GM18507 (cell line): ENCODE measurements at places on chromosomes 3 and 15.

- no peak for DNase-seq
These were observed 37.2 kb downstream of the BHLHE40 start for GRCh38 chr3:5016211-5017161.

- DNase-seq: no peak
These were observed 699.5 kb upstream of the CFAP20DC start for GRCh38 chr3:59749291-59749690.

- no peak for DNase-seq
These were observed 116.4 kb upstream of the HES1 start for GRCh38 chr3:194019398-194020165.

DNA sequence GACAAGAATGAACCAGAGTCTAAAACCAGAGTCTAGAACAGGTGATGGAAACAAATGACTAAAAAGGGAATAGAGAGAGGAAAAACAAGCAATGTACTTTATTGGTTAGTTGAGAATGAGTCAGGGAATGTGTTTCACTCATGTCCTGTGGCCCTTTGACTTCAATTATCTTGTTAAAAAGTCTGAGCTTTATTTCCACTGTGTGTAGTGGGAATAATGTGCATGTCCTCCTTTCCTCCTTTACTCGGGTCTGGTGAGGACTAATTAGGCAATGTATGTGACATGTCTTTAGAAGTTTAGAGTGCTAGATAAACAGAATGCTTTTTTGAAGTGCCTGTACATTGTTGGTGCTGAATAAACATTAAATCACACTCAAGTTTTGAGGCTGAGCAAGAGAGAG is 21.3 kb downstream of the LSAMP start:
- DNase-seq: no peak

DNA sequence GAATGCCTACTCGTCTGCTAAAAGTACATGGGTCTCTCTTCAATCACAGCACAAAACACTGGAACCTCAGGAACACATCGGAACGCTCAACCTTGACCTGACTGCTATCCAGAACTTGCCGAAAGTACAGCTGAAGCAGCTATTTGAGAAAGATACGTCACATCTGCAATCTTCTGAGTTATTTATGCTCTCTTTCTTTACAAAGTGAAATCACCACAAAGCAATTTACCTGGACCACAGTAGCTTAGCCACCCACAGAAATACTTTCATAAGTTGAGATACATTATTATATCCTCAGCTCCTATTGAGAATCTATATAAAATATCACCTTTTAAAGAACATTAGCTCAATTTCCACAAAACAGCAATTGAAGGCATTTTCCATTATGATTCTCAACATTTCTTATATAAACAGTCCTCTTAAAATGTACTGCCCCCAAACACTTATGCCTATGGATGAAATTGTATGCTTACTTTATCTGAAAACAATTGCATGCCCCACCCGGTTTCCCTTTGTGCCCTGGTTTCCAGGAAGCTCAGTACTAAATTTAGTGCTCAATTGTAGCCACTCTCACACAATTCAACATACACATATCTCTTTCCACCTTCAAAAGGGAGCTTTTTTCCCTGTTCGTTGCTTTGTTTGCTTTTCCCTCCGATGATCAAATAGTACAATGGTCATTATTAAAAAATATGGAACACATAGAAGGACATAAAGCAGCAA is 31.8 kb downstream of the HEG1 start:
- no peak for DNase-seq

GRCh38 chr3:50365080-50365841 is 5.9 kb upstream of the TMEM115 start:
- peak; percentile 91 for DNase-seq

GRCh38 chr3:17799312-17799711 is 56.9 kb upstream of the TBC1D5 start:
- no peak for DNase-seq

GRCh38 chr3:100970477-100970990 is 22.7 kb downstream of the ABI3BP start:
- no peak for DNase-seq

DNA sequence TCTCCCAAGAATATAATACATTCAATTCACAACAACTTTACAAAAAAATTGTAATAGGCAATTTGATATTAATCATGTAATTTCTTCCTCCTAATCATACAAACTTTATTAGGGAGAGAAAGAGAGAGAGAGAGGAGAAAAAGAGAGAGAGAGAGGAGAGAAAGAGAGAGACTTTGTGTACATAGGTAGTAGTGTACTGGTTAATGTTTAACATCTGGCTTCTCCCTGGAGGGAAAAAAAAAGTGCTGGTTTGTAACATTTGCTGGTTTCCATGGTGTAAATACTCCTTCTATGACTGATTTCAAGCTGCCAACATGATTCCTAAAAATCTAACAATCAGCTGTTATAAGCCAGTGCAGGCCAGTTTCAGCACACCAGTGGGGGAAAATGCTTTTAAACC is 98.0 kb upstream of the ARHGEF26 start:
- DNase-seq: no peak

DNA sequence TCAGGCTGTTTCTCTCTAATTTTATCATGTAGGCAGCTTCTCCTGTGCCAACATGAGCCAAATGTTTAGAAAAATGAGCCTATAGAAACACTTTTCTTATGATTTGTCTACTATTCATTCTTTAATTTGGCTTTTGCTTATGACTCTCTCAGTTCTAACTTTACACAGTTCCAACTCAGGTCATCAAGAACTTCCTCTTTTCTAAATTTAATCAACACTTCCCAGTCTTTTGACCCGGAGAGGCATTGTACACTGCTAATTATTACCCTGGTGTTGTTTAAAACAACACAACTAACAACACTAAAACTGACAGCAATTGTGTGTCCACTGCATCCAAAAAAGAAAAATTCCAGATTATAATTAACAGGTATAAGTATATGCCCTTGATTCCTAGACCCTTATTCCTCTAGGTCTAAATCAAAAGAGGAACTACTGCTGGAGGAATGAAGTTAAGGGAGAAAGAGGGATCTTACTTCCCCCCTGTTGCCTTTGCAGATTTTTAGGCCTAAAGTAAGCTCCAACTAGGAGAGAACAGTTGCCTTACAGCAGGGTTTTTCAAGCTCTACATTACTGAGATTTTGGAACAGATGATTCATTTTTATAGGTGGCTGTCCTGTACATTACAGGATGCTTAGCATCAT is 332.2 kb upstream of the GOLIM4 start:
- no peak for DNase-seq

- no peak for DNase-seq
These were observed 19.1 kb downstream of the CSRNP1 start for GRCh38 chr3:39134305-39134704.

GRCh38 chr15:72809329-72809728 is 25.8 kb upstream of the ADPGK start:
- DNase-seq: no peak

DNA sequence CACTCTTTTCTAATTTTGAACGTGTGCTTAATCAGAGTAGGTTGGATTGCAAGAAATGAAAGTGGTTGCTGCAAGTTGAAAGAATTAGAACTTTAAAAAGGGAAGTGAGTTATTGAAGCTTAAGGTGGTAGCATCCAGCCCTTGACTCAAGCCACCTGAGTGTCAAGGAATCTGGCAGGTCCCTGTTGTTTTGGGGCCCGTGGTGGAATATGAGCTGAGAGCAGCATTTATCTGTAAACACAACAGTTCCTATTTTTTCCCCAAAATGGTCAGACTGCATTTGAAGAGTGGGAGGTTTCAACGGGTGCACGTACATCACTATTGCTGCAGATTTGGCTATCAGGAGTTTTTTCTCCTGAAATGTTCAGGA is 1.7 kb downstream of the ITPR1 start:
- DNase-seq: no peak

DNA sequence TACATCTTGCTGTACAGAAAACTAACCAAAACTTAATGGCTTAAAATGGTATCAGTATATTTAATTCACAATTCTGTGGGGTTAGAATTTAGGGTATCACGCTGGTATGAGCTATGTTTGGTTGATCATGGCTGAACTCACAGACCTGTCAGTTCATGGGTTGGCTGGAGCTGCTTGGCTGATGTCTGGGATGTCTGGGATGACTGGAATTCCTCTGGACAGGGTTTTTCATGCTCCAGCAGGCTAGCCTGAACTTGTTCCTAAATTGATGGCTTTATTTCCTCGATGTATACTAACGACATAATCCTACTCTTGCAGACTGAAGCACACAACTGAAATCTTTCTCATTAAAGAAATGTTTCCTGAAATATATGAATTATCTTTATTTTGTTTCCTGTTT is 338.9 kb upstream of the GBE1 start:
- no peak for DNase-seq

DNA sequence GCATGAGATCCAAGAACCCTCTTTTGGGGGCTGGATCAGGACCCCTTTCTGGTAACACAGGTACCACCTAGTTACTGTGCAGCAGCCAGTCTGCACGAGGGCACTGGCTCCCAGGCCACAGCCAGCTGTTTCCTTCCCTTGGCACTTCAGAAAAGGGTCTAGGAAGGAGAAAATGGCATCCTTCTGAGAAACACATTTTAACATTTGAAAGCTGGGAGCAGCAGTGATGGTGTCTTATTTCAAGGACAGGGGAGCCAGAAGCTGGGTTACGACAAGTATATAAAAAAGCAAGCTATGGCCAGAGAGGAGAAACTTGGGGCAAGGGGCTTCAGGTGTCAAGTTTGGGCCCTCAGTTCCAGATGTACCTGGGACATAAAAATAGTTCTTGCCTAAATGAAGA is 282.8 kb downstream of the CTNNB1 start:
- no peak for DNase-seq

DNA sequence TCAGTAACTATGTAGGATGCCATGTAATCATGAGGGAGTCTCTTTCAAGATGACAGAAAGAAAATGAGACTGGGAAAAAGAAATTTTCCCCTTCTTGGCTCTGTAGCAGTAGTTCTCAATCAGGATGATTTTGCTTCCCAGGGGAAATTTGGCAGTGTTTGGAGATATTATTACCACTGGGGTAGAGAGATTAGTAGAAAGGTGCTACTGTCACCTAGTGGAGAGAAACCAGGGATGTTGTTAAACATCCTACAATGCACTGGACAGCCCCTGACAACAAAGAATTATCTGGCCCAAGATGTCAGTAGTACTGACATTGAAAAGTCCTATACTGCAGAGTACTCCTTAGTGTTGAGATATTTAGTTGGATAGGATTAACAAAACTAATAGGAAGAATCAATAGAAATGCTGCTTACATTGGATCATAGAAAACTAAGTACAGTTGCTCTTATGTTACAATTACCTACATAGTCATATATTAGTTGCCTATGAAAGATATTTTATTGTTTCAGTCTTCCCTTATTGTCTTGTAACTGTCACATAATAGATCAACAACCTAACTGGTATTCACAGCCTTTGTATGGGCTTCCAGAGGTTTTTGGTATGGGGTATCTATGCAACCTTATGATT is 433.3 kb downstream of the RAP2B start:
- DNase-seq: no peak

DNA sequence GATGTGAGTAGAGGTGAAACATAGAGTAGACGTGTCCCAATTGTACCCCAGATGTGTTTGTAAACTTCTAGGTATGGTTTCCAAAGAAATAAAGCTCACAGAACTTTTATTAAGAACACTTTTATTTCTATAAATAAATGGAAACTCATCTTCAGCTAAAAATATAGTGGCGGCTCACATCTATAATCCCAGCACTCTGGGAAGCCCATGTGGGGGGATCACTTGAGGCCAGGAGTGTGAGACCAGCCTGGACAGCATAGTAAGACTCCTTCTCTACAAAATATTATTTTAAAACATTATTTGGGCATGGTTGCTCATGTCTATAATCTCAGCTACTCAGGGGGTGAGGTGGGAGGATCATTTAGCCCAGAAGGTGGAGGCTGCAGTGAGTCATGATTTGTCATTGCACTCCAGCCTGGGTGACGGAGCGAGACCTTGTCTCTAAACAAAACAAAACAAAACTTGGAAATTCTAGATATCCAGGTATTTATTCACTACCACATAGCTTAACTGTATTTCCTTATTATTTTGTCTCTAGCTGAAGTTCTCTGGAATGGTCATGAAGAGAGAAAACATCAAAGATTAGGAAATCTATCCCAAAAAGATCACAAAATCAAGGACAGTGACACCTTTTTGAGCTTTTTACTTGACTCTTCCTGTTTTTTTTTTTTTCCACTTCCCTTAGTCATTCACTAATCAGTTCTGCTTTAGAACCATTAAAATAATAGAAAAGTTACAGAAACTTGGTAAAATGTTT is 258.1 kb downstream of the TIGIT start:
- DNase-seq: no peak

- DNase-seq: no peak
These were observed 87.2 kb downstream of the MB21D2 start for GRCh38 chr3:192830291-192831110.

DNA sequence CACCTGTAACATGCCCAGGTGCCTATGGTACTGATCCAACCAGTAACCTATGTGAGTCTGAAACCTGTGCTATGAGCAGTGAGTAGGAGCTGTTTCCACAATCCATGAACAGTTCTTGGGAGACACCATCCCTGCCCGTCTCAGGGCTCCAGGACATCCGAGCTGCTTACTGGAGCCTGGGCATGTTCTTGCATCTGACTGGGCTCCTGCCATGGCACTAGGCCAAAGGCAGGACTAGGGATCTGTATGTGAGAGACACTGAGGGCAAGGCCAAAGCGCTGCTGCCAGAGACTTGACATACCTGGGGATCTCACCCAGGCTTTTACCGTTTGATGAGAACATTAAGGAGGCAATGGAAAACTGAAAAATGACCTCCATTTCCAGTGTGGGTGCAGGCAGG is 59.8 kb downstream of the WDR76 start:
- no peak for DNase-seq

GRCh38 chr3:50358355-50358910 is 888 bp downstream of the TMEM115 start:
- no peak for DNase-seq

- DNase-seq: no peak
These were observed 25.3 kb downstream of the STARD5 start for GRCh38 chr15:81298611-81299010.

DNA sequence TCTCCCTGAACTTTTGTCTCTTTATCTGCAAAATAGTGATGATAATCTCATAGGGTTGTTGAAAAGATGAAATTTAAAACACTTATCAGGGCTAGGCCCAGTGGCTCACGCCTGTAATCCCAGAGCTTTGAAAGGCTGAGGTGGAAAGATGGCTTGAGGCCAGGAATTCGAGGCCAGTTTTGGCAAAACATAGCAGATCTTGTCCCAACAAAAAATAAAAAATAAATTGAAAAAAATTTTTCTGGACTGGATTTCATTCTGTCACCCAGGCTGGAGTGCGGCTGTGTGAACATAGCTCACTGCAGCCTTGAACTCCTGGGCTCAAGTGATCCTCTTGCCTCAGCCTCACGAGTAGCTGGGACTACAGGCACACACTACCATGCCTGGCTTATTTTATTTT is 29.6 kb downstream of the LMLN start:
- DNase-seq: no peak

DNA sequence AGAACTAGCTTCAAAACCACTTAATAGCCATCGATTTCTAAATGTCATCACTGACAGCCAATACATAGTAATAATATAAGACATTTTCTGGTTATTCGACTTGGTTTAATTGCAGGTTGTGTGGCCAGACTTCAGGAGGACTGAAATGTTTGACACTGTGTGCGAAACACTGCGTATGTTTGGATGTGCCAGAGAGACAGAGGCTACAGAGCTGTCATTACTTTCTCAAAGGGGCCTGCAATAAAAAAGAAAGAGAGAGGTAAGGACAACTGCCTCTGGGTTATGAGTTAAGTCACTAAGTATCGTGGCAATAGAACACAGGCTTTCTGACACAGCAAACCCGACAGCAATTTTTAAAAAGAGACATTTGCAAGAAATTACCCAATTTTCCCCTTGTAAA is 882 bp downstream of the LMOD3 start:
- DNase-seq: no peak

- no peak for DNase-seq
These were observed 88.7 kb downstream of the GABRG3 start for GRCh38 chr15:27059610-27060202.

- DNase-seq: no peak
These were observed 374.7 kb downstream of the TUSC7 start for GRCh38 chr3:117084277-117084676.
